ENCODE measurements at places on chromosomes 12 and 14. TPM values are rescaled to one million over a fixed set of nuclear protein-coding genes. Genes with fewer than 3 reads are reported as not detected.

DNA sequence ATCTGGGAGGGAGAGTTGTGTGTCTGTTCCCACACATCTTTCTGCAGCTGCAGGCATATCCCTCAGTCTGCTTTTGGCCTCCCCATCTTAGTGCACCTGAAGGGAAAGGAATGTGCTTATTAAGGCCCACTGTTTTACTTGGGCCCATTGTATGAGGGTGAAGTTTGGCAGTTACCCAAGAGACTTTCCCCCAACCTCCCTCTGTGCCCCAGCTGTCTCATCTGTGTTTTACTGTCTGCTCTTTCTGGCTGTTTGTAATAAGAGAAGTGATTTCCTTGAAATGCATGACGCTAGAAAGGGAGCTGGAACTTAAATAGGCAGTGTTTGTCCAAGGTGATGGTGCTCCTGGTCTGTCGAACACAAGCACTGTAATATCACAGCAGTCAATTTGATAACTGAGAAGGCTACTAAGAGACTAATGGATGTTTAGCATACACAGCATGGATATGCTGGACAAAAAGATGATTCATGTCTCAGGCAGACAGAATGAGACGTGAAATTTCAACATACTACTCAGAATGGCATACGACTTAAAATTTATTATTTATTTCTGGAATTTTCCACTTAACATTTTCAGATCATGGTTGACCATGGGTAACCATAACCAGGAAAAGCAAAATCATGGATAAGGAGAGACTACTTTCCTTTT lies 43.6 kb downstream of the FSCB start:
- DNase-seq, result no peak

DNA sequence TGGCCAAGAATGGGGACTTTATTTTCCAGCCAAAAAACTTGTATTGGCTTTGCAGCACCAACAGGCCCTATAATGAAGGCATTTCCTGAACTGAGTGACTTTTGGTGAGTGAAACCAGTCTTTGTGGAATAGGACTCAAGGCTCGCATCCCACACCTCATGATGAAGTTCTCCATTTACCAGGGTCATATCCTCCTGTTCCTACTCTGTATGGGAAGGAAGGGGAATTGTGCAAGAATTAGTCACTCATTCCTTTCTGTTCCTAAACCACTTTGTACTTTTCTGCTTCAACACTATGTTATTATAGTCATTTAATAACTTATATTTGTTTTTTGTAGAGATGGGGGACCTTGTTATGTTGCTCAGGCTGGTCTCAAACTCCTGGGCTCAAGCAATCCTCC lies 2.3 kb upstream of the SPATS2 start:
- no peak for DNase-seq

GRCh38 chr12:120737557-120738251 lies 12.1 kb downstream of the ACADS start:
- no peak for DNase-seq

LAG3 gene
- total RNA-seq, result 320 TPM

NR4A1 gene
- total RNA-seq, result 41.8 TPM

ARL1 gene
- 58.1 TPM for total RNA-seq

LRTM2 gene
- not detected for total RNA-seq
